ENCODE measurements at places on chromosomes 6 and 20.

GRCh38 chr6:29964887-29965562, 22.7 kb downstream of the HLA-A start:
- peak; percentile 21 for DNase-seq

GRCh38 chr20:7696311-7696710, 243.9 kb downstream of the HAO1 start:
- no peak for DNase-seq

- no peak for DNase-seq
Measured at GRCh38 chr6:39056191-39056590, 7.6 kb downstream of the GLP1R start.

DNA sequence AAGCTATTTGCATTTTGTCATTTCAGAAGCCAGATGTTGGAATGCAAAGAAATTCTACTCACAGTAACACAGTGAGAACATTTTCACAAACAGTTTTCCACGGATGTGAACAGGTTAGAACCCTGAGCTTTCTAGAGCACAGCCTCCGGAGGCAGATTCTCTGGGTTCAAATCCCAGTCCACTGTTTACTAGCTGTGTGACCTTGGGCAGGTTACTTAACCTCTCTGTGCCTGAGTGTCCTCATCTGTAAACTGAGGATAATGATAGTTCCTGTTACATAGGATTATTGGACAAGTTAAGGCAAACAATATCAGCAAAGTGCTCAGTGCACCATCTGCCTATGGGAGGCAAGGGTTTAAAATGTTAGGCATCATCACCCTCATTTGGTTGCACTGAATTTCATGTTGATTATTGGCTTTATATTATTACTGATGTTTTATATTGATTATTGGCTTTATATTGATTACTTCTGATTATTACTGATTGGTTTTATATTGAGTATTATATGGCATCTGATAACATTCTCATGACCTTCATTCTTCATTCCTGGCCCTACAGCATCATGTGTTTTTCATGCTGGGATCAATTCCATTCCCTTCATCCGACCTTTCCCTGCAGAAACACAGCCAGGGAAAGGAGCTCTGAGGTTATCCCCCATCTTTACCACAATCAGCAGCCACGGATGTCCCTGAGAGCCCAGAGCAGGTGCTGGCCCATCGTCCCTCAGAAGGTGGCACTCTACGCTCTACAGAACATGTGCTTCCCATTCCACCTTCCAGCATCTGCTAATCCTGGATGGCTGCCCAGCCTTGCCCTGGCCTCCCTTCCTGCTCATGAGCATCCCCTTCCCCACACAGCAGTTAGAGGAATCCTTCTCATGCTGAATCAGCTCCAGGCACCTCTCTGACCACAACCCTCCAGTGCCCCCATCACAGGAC, 283.1 kb downstream of the PREX1 start:
- DNase-seq, result no peak

- DNase-seq, result no peak
Measured at GRCh38 chr6:122962000-122962624, 33.9 kb upstream of the CLVS2 start.

GRCh38 chr6:152954443-152954842, 28.4 kb downstream of the FBXO5 start:
- DNase-seq, result no peak

DNA sequence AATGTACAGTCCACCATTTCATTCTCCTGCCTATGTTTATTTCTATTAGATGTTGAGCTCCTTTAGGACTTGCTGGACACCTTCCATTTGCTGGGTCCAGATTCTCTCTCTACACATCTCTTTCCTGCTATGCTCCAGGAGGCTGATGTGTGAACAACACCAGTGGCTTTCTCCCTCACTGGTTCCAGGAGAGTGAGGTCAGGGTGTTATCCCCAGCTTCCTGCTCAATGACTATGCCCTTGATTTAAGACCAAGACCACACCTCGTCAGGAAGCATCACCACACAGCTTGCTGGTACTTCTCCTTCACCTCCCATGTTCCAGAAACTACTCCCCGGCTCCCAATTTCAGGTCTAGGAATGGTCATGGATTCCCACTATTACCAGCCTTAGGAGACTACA, 31.3 kb upstream of the E2F3 start:
- DNase-seq, result no peak

GRCh38 chr6:16524380-16524707, 236.9 kb downstream of the ATXN1 start:
- no peak for DNase-seq

GRCh38 chr6:21595285-21596144, 2.0 kb downstream of the SOX4 start:
- DNase-seq, result no peak

GRCh38 chr6:100258752-100259151, 206.0 kb downstream of the SIM1 start:
- no peak for DNase-seq

- DNase-seq, result no peak
Measured at GRCh38 chr6:76984572-76984971, 478.7 kb downstream of the HTR1B start.

GRCh38 chr20:10793766-10794165, 120.0 kb upstream of the JAG1 start:
- DNase-seq, result no peak

DNA sequence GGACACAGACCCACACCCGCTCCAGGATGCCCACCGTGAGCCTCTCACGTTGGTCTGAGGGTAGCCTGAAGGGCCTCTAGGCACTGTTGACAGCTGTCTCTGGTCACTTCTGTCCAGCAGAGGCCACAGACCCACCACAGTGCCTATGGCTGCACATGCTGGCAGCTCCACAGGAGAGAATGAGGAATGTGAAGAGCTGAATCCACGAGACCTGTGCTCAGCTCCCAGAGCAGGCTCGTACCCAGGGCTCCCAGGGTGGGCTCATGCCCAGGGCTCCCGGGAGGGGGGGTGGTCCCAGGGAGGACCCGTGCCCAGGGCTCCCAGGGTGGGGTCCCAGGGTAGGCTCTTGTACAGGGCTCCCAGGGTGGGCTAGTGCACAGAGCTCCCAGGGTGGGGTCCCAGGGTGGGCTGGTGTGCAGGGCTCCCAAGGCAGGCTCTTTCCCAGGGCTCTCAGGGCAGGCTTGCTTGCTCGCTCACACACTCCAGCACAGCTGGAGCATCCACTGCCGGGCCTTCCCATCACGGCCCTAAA, 201.0 kb downstream of the SYNDIG1 start:
- DNase-seq, result no peak

GRCh38 chr6:28802417-28803336, 121.1 kb downstream of the TRIM27 start:
- no peak for DNase-seq

- DNase-seq, result no peak
Measured at GRCh38 chr6:87333591-87334181, 4.6 kb upstream of the GJB7 start.

GRCh38 chr6:27838945-27839625, 73.1 kb downstream of the OR2B2 start:
- no peak for DNase-seq

GRCh38 chr6:119324718-119325117, 24.8 kb downstream of the MAN1A1 start:
- no peak for DNase-seq

DNA sequence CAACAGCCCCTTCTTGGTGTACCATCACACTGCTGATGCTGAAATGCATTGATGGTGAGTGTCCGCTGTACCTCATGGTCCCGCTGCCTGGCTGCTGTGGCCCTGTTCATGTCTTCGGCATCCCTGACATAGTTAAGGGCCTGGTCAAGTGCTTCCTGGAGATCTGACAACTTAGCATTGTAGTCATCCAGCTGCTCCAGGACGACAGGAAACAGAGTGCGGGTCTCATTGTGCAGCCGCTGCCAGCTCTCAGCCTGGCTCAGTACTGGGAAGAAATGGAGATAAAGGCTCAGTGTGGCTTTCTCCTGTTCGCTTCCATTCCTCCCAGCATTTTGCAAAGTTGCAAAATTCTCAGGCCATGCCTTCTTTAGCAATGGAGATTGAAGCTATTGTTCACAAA, 81.8 kb downstream of the LAMA4 start:
- no peak for DNase-seq

- DNase-seq, result no peak
Measured at GRCh38 chr6:105250533-105250932, 70.7 kb upstream of the POPDC3 start.

GRCh38 chr6:36997811-36998722, 7.4 kb upstream of the FGD2 start:
- no peak for DNase-seq

GRCh38 chr6:92109256-92109655, 1310.1 kb downstream of the EPHA7 start:
- DNase-seq, result no peak

GRCh38 chr6:126716826-126717509, 377.1 kb downstream of the CENPW start:
- DNase-seq, result no peak

- DNase-seq, result no peak
Measured at GRCh38 chr6:130136798-130137197, 86.0 kb downstream of the SAMD3 start.

- DNase-seq, result no peak
Measured at GRCh38 chr6:135586844-135587243, 89.3 kb upstream of the AHI1 start.

GRCh38 chr6:131819572-131820124, 11.8 kb downstream of the ENPP1 start:
- DNase-seq, result no peak

DNA sequence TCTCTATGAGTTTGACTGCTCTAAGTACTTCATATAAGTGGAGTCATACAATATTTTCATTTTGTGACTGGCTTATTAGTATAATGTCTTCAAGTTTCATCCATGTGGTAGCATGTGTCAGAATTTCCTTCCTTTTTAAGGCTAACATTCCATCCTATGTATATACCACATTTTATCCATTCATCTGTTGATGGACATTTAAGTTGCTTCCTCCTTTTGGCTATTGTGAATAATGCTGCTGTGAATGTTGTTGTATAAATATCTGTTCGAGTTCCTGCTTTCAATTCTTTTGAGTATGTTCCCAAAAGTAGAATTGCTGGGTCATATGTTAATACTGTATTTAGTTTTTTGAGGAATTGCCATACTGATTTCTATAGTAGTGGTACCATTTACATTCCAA, 79.5 kb downstream of the PTPRA start:
- no peak for DNase-seq

DNA sequence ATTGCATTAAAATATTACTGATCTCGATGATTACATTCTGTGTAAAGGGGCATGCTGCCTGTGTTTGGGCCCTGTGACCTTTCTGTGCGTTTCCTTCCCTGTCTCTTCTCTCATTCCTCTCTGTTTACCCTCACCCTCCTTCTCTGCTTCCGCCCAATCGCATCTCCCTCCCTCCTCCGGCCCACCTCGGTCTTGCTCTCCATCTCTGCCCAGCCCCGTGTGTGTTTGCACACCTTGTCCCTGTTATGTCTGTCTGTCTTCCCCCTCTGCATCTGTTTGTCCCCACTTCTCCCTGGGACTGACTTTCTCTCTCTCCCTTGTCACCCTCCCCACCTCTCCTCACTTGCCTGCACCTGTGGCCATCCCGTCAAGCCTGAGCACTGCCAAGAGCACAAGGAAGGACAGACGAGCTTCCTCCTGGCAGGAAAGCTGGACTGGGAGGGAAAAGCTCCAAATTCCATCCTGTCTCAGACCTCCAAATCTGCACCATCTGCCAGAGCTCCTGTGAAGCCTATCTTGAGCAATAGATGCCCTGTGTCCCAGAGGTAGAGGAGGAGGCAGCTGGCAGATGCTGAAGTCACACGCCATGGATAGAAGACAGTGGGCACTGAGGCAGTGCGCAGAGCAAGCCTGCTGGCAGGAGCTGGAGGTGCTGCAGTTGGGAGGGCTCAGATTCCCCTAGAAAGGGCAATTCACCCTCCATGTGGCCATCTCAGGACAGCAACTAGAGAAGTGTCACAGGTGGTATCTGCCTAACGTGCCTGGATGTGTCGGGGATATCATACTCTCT, 172.3 kb downstream of the PTPRT start:
- DNase-seq, result no peak

- DNase-seq, result no peak
Measured at GRCh38 chr20:46799781-46800408, 90.4 kb downstream of the SLC2A10 start.

- no peak for DNase-seq
Measured at GRCh38 chr6:159992366-159992765, 23.5 kb downstream of the IGF2R start.

- no peak for DNase-seq
Measured at GRCh38 chr20:64154590-64155257, 9.5 kb upstream of the MYT1 start.

DNA sequence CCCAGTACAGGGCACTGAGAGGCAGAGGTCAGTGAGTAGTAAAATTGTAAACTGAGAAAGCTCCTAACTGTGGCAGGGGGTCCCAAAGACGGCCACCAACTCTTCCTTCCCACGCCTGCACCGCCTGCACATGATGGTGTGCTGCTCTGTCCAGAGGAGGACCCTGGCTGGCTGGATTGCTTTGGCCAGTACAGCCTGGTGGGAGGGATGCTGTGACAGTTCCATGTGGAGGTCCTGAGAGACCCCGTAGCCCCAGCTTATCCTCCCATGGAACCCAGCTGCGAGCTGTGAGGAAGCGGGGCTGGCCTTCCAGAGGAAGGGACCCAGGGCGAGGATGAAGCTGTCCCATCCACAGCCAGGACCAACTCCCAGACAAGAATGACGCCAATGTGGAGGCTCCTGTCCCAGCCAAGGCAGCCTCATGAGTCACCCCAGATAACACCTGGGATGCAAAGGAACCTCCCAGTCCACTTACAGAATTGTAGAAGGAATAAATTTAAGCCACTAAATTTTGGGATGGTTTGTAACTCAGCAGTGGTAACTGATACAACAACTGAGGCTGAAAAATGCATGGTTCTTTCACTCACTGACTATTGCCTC, 2.0 kb upstream of the ACSS1 start:
- no peak for DNase-seq

DNA sequence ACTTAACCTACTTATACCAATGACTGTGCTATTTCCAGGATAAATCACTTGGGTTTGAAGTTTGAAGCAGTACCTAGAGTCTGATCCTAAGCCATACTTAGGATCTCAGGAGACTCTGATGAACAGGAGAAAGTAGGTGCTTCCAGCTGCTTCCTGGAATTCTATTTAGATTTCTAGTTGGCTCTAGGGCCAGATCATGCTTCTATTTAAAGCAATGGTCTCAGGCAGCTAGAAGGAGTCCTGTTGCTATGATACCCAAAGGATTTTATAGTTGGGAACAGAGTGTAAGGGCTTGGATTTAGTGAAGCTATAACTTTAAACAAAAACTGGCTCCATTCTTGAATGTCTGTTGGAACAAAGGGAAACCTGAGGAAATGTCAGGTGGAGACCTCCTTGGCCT, 52.4 kb upstream of the TINAG start:
- no peak for DNase-seq

DNA sequence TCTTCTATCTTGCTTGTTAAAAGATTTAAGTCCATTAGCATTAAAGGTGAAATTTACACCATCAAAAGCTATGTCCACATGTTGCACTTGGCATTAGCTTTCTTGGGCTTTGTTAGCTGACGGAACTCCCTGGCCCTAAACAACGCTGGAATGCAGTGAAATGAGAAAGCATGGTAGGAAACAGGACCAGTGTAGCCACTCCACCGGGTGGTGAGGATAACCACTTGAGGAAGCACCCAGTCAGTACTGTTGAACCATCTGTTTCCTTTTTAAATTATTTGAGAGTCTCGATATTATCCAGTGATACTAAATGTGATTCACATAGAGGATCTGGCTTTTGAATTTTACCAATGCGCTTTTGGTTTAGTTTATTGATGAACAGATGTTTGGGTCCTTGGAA, 374.9 kb upstream of the NOX3 start:
- DNase-seq, result no peak

GRCh38 chr20:38961530-38962043, 557 bp upstream of the DHX35 start:
- no peak for DNase-seq
